ENCODE measurements at places on chromosomes 3 and 15. TPM values are rescaled to one million over a fixed set of nuclear protein-coding genes. Genes with fewer than 3 reads are reported as not detected.

The TMCO5A gene
- total RNA-seq, result not detected

The ALDH1L1 gene
- total RNA-seq, result not detected

The ZPLD1 gene
- total RNA-seq, result not detected

The TRH gene
- not detected for total RNA-seq

The MTMR10 gene
- 41.6 TPM for total RNA-seq

The MAP6D1 gene
- 1.9 TPM for total RNA-seq

The IL16 gene
- 0.93 TPM for total RNA-seq

The EIF4A2 gene
- total RNA-seq, result 655 TPM

The RBP2 gene
- not detected for total RNA-seq

The SCN11A gene
- 0.27 TPM for total RNA-seq

The CD96 gene
- total RNA-seq, result not detected

The GNAT1 gene
- not detected for total RNA-seq

The NMNAT3 gene
- total RNA-seq, result 0.27 TPM

The POLQ gene
- 15.7 TPM for total RNA-seq

The CCDC39 gene
- total RNA-seq, result 0.14 TPM

The NDUFB4 gene
- 120 TPM for total RNA-seq

The ARHGEF26 gene
- 0.80 TPM for total RNA-seq

The MEIS2 gene
- 37.7 TPM for total RNA-seq

The ACTC1 gene
- not detected for total RNA-seq

The ADCY5 gene
- total RNA-seq, result not detected

The ROBO2 gene
- not detected for total RNA-seq

The PAQR5 gene
- total RNA-seq, result not detected
